ENCODE measurements at places on chromosomes 2 and 18. TPM values are rescaled to one million over a fixed set of nuclear protein-coding genes. Genes with fewer than 3 reads are reported as not detected.

- peak; percentile 9 for DNase-seq
Observed at GRCh38 chr2:148253685-148254084, 232.8 kb downstream of the MBD5 start.

GRCh38 chr2:11659115-11659475 is 10.9 kb downstream of the NTSR2 start:
- DNase-seq: no peak

- DNase-seq: no peak
Observed at GRCh38 chr18:79100944-79101343, 31.8 kb downstream of the ATP9B start.

Gene CNGA3
- total RNA-seq: not detected

GRCh38 chr2:234816491-234816890 is 135.3 kb upstream of the SH3BP4 start:
- no peak for DNase-seq

GRCh38 chr18:74273394-74273793 is 18.4 kb downstream of the CYB5A start:
- no peak for DNase-seq

Gene HOXD13
- total RNA-seq: not detected

- no peak for DNase-seq
Observed at GRCh38 chr18:48292229-48292628, 117.0 kb downstream of the ZBTB7C start.

GRCh38 chr2:76413436-76413835 is 702.7 kb upstream of the GCFC2 start:
- no peak for DNase-seq

GRCh38 chr2:27932396-27932795 is 41.9 kb downstream of the BABAM2 start:
- DNase-seq: no peak

GRCh38 chr2:105102963-105103421 is 65.1 kb downstream of the MRPS9 start:
- no peak for DNase-seq

Gene GALNT5
- total RNA-seq: not detected

DNA sequence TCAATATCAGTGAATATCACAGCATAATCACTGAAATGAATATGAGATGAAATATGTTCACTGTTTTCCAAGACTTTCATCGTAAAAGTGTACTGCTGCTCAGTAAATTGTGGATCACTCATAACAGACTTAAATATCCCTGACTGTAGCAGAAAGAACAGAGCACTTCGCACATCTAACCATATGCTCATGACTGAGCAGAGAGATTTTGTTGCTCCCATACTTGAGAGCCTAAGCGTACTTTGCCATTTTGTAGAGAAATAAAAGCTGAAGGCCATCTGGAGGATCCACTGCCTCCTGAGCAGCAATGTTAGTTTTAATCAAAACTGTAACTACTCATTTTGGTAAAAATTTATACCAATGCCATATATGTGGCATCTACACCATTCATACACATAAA is 243.5 kb downstream of the STK39 start:
- no peak for DNase-seq

DNA sequence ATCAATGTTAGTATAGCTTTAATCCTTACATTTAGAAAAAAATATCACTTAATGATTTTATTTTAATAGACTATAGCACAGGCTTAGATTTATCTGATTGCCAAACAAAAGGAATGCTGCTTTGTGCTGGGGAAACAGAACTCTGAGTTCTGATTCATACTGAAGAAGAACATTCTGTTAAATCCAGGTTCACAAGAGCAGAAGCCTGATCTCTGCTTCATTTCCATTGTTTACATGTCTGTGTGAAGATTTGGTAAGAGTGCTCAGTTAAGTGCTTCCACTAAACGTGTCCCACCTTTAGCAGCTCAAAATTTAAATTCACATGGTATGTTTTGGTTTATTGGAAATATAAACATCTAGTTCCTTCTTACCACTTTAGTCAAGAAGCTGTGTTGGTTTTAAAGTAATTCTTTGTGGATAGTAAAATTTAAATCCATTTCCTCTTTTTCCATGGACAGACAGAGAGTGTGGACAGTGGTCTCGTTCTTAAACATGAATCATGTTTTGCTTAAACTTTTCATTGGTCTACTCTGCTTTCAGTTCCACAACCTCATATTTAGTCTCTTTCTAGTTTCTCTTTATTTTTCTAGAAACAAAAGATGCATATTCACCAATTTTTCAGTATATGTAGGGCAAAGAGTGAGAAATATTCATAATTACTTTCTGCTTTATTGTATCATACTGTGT is 59.1 kb downstream of the NYAP2 start:
- DNase-seq: no peak

DNA sequence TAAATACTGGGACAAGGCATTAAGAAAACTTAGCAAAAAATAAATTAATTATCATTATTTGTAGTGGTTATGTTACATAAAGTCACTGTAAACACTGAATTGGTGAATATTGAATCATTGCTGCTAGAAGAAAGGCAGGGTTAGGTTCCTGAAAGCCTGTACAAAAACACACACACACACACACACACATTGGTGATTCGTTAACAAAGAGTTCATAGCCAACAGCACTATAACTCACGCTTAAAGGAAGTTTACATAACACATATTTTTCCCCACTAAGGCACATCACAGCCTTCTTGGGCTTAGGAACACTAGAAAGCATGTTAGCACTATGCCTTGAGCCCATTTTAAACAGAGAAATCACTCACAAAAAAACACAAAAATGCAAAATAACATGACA is 690.0 kb upstream of the PIK3C3 start:
- no peak for DNase-seq

All from activated CD4-positive, alpha-beta T cell treated with anti-CD3 and anti-CD28 coated beads for 36 hours (primary cell).